ENCODE measurements at places on chromosomes 5 and 9. TPM values are rescaled to one million over a fixed set of nuclear protein-coding genes. Genes with fewer than 3 reads are reported as not detected.
A peak's percentile ranks its signal among the peaks of the same experiment; 100 is the strongest.

Gene POLR3G
- 4.7 TPM for polyA plus RNA-seq

Gene RASGEF1C
- not detected for polyA plus RNA-seq

Gene TSSK1B
- not detected for polyA plus RNA-seq

Gene NR4A3
- polyA plus RNA-seq, result 0.17 TPM

Gene RNF180
- polyA plus RNA-seq, result 0.02 TPM

Gene RARS1
- 147 TPM for polyA plus RNA-seq

Gene SLC9A3
- 1.0 TPM for polyA plus RNA-seq

Gene RIC1
- 60.6 TPM for polyA plus RNA-seq

GRCh38 chr9:132116583-132116982, 36.9 kb upstream of the MED27 start:
- DNase-seq, result no peak

DNA sequence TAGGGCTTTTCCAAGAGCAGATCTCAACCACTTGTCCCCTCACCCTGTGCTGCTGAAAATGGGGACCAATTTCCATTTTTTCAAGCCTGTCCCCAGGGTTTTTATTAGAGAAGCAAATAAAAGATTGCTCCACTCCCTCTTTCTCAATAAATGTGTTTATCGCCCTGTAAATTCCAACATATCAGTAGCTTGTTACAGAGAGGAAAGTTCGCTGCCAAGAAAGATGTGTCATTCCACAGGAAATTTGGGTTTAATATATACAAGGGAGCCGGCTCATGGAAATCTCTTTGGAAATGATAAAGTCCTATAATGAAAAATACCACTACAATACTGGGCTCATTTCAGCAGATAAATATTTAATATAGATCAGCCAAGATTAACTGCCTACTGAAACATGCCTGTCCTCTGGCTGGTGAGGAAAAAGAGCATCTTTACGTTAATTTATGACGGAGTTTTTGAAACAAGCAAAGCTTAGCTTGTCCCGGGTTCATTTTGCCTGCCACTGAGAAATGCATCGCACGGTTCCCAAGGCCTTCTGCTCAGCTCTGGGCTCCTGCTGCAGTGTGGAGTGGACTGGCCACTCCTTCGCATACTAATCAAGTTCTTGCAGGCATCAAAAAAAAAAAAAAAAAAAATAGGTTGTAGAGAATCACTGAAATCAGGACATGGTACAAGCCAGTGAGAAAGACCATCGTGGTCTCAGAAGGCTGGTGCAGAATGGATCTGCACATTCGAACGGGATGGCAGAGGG, 84.5 kb downstream of the BRINP1 start:
- DNase-seq, result no peak

DNA sequence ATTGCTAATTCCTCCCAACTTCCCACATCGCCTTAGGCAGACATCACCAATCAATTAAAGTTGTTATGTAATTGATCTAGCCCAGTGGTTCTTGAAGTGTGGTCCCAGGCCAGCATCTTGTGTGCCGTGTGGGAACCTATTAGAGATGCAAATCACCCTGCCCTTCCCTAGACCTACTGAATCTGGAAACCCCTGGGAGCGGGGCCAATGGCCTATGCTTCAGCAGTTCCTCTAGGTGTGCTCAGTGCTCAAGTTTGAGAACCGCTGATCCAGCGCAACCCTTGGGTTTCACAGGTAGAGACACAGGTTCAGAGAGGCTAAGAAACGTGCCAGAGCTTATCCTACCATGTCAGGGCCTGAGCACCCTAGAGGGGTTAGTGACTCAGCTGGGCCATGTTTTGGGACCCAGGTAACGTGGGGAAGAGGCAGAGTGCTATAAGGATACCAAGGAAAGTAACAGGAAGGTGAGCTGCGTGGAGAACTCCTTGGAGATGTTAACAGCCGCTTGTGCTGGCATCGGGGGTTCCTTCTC, 4.4 kb downstream of the SLC34A1 start:
- DNase-seq, result no peak

- DNase-seq, result no peak
Observed at GRCh38 chr5:60540856-60541805, 158.8 kb downstream of the DEPDC1B start.

GRCh38 chr5:106140101-106140500, 1530.6 kb downstream of the EFNA5 start:
- no peak for DNase-seq

GRCh38 chr9:98861781-98862504, 54.5 kb downstream of the GALNT12 start:
- peak; percentile 26 for DNase-seq

DNA sequence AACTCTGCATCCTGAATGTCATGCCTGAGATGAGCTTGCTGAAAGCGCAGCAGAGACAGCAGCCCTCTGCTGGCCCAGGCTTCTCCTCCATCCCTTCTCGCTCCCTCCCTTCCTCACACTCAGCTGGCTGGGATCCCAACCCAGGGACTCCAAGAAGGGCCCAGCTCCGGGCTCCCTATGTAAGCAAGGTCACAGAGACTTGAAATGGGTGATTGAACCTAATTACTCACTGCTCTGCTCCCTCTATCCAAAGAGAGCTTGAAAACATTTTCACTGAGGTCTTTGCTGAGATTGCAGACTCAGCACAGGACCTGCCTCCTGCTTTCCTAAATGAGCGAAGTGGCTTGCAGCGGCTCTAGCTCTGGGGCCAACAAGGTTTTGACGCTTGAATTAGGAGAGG, 42.8 kb downstream of the RAPGEF1 start:
- no peak for DNase-seq

- DNase-seq, result no peak
Observed at GRCh38 chr5:65481171-65481581, 544 bp downstream of the ADAMTS6 start.

GRCh38 chr5:36507332-36507952, 99.0 kb upstream of the SLC1A3 start:
- no peak for DNase-seq

GRCh38 chr5:159156426-159157238, 52.7 kb downstream of the RNF145 start:
- DNase-seq, result peak; percentile 59

GRCh38 chr5:173018358-173018757, 34.8 kb downstream of the ATP6V0E1 start:
- no peak for DNase-seq

DNA sequence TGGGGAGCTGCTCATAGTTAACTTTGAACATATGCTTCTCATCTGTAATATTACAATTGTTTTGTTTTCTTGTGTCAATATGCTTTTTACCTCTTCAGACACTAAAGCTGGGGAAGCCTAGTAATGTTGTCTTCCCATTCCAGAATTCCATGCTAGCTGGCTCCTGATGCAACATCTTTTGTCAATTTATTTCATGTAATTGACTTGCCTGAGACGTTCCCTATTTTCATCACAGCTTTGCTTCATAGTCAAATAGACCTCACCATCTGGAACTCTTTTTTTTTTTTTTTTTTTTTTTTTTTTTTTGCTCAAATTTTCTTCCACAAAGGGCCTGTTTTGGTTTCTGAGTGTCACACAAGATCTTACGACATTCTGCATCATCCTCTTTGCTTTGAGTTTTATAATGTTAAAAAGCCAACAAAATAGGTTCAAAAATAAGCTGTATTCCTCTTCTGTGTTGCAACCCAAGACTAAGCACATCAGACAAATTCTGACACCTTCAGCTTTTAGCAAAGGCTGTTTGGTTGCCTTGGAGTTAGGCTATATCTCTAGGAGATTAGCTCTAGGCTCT, 235.2 kb downstream of the NR3C1 start:
- no peak for DNase-seq

GRCh38 chr5:160769301-160769700, 82.7 kb downstream of the ATP10B start:
- no peak for DNase-seq

DNA sequence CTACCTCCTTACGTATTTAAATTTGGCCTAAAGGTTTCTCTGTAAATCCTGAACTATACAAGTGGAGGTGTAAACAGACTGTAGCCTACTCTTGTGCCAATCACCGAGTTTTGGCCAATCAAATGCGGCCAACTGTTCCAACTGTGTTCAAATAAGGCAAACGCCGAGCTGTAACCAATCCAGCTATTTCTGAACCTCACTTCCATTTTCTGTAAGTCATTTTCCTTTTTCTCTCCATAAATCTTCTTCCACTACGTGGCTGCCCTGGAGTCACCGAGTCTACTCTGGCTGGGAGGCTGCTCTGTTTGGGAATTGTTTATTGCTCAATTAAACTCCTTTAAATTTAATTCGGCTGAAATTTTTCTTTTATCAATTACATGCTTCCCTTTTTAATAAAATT, 58.4 kb downstream of the S1PR3 start:
- no peak for DNase-seq

DNA sequence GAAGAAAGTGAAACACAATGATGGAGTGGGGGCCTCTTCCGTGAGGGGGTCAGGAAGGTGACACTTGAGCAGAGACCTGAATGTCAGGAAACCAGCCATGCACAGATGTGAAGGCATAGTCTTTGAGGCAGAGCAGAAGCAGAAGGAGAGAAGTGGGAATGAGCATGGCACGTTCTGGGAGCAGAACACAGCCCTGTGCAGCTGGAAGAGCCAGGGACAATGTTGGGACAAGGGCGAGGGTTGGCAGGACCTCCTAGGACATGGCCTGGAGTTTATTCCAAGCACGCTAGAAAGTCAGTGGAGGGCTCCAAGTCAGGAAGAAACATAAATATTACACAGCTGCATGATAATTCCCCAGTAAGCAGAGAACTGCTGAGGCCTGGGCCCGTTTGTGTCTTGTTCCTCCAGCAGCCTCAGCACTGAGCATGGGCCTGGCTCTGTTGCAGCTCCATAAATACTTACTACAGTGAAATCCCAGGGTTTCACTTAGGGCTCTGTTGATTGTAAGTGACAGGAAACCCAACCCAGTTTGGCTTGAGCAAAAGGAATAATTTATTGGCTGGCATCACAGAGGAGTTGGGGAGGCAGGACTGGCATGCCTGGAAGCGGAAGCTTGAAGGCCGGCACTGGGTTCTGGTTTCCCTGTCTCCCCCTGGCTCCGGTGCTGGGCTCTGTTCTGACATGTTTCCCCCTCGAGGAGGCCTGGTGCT, 66.2 kb downstream of the MVB12B start:
- DNase-seq, result no peak

- no peak for DNase-seq
Observed at GRCh38 chr5:1639757-1640156, 116.0 kb upstream of the LPCAT1 start.

GRCh38 chr5:108857905-108858304, 110.2 kb downstream of the FER start:
- no peak for DNase-seq

GRCh38 chr5:119678351-119679028, 49.1 kb downstream of the FAM170A start:
- no peak for DNase-seq

DNA sequence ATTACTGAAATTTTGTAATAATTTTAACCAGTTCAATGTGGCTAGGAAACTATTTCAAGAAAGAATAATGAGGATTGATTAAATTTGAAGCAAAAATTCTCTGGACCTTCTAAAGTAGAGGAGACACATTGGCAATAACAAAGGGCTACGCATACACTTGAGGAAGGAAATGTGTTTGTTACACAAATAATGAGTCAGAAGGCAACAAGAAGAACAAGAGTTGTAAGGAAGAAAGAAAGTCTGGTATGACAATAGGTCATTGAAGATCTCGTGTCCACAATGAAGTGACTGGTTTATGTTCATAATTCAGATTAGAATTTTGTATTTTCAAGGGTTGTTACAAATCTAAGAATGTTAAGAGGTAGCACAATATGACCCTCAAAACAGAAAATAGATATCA, 25.8 kb downstream of the ST8SIA4 start:
- no peak for DNase-seq

- peak; percentile 15 for DNase-seq
Observed at GRCh38 chr9:74742792-74743730, 144.7 kb downstream of the TRPM6 start.

- no peak for DNase-seq
Observed at GRCh38 chr9:29078063-29078666, 1504.9 kb upstream of the C9orf72 start.

All from AG04450 (cell line).